ENCODE measurements at places on chromosomes 2 and 18.

GRCh38 chr2:162022290-162022945 is 51.6 kb downstream of the DPP4 start:
- no peak for DNase-seq

DNA sequence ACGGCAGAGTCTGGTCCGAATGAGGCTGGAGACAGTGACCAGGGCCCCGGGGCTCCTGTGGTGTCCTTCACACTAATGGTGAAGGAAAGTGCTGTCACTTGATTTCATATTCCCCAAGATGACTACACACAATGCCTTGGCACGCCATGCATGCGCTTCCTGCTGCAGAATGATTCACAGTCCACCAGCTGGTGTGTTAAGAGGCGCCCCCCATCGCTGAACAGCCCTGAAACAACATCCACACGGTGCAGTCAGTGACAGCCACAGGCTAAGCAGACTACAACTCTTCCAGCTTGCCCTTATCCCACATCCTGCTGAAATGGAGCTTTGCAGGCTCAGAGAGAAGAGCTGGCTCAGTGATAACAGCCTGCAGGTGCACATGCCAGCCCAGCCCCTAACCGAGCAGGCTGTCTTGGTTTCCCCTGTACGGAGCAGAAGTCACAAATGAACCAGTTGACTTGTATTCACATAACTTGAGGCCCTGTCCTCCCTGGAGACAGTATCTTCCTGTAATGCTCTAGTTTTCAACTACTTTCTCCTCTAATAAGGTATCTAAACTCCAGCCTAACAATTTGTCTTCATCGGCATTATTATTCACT is 24.3 kb upstream of the CDH20 start:
- no peak for DNase-seq

- DNase-seq: no peak
Measured at GRCh38 chr2:179861027-179861415, 391 bp downstream of the ZNF385B start.

GRCh38 chr2:199470361-199470671 is 12.6 kb upstream of the SATB2 start:
- DNase-seq: no peak

DNA sequence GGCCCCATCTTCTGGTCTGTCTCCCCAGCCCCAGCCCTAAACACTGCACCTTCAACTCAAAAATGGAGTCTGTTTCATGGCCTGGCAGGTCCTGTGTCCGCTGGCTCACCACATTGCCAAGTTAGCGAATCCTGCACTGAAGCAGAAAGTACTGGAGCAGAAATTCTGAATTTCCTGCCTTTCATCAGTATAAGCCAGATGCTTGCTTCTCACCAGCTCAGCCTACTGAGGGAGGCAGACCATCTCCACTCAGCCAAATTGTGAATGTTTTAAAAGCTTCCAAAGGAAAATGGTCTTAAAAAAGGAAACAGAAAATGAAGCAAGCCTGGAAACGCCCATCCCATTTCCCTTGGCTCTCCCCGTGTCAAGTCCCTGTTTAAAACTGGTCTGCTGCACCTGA is 157.8 kb downstream of the C1D start:
- DNase-seq: no peak

GRCh38 chr2:195477996-195478382 is 179.0 kb upstream of the SLC39A10 start:
- no peak for DNase-seq

- DNase-seq: no peak
Measured at GRCh38 chr18:28657961-28658360, 481.0 kb upstream of the CDH2 start.

- no peak for DNase-seq
Measured at GRCh38 chr2:120904830-120905234, 169.2 kb downstream of the GLI2 start.

DNA sequence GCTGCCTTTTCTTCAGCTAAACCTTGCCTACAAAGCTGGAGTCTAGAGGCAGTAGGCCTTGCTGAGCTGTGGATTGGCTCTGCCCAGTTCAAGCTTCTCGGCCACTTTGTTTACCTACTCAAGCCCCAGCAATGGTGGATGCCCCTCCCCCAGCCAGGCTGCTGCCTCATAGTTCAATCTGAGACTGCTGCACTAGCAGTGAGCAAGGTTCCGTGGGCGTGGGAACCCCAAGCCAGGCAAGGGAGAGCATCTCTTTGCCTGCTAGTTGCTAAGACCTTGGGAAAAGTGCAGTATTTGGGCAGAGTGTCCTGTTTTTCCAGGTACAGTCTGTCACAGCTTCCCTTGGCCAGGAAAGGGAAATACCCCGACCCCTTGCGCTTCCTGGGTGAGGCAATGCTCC is 68.9 kb downstream of the VAPA start:
- no peak for DNase-seq

DNA sequence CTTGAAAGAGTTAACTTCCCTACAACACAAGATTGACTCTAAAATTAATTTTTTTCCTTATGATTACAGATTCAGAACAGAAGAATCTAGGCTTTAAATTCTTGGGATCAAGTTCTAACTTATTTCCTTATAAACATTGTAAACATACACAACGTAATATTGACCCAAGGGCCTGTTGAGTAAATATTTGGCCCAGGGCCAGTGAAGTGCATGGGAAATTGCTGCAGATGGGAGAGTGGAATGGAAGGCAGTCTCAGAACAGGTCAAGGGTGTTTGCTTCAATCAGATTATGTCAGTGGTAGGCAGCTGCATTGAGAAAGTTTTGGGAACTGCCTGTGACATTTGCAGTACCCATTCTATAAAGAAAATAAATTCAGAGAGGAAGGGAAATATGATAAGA is 137.6 kb downstream of the MYO1B start:
- no peak for DNase-seq

GRCh38 chr2:24766609-24767008 is 26.6 kb downstream of the PTRHD1 start:
- DNase-seq: no peak

DNA sequence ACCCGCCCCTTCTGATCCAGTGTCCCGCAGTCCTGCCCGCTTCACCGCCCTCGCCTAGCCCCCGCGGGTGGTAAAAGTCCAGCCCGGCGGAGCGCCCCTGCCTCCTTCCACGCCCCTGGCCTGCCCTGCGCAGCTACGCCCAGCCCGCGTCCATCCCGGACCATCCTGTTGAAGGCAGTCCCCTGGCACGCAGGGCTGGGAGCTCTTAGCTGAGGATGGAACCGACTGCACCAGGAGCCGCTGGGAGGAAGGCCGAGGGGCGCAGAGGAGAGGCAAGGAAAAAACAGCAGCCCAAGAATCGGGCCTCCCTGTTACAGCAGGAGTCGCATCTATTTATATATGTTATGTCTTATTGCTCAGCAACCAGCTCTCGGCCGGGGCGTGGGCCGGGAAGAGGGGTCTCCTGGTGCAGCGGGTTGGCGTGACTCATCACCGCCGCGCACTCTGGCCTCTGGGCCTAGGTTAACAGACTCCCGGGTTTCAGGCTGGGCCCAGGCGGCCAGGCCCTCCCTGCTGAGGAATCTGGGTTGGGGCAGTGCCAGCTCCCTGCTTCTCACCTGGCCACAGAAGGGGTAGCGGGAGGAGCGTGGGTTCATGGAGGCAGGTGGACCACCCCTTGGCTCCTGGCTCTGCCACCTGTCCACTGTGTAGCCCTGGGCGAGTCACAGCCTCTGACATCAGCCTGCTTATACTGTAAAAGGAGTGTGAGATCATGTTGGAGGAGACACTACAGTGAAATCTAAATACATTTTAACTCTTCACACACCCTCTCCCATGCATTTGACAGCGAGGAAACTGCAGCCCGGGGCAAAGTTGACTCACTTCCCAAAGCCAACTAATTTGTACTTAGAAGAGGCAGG is 13.4 kb upstream of the MAP3K2 start:
- no peak for DNase-seq

DNA sequence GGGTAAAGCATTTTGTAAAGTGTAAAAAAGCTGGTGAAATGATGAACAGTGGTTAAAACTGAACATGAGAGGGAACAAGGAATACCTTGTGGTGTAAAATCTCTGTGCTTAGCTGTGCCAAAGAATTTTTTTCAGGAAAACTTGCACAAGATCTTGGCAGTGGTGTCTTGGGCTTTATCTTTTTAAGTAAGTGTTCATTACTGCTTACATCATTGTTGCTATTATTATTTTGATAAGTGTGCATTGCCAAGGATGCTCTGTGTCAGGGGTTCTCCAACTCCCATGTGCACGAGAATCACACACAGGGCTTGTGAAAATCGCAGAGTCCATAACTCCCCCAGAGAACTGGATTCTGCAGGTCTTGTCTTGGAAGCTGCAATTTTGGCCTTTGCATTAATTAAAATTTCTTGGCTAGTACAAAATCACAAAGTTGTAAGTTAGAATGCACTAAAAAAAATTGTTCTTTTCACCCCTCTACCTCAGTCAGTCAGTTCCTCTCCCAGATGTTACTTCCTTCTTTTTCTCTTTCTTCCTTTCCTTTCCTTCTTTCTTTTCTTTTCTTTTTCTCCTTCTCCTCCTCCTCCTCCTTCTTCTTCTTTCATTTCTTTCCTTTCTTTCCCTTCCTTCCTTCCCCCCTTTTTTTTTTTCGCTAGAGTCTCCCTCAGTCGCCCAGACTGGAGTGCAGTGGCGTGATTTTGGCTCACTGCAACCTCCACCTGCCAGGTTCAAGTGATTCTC is 37.8 kb downstream of the GATA6 start:
- no peak for DNase-seq

- DNase-seq: no peak
Measured at GRCh38 chr2:133526530-133527300, 41.5 kb downstream of the NCKAP5 start.

DNA sequence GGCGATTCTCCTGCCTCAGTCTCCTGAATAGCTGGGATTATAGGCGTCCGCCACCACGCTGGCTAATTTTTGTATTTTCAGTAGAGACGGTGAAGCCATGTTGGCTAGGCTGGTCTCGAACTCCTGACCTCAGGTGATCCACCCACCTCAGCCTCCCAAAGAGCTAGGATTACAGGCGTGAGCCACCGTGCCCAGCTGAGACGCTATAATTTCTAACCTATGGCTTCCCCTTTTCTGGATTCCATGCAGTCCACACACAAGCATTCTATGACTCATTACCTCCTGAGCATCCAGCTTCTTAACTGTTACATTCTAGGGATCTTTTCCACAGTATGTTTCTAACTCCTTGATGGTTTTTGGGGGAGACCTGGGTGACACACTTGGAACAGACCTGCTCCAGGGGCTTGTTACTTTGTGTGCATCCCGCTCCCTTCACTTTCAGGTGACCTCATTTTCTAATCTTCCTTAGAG is 11.8 kb upstream of the KCMF1 start:
- DNase-seq: no peak

- no peak for DNase-seq
Measured at GRCh38 chr2:134281815-134282419, 28.0 kb downstream of the MGAT5 start.

DNA sequence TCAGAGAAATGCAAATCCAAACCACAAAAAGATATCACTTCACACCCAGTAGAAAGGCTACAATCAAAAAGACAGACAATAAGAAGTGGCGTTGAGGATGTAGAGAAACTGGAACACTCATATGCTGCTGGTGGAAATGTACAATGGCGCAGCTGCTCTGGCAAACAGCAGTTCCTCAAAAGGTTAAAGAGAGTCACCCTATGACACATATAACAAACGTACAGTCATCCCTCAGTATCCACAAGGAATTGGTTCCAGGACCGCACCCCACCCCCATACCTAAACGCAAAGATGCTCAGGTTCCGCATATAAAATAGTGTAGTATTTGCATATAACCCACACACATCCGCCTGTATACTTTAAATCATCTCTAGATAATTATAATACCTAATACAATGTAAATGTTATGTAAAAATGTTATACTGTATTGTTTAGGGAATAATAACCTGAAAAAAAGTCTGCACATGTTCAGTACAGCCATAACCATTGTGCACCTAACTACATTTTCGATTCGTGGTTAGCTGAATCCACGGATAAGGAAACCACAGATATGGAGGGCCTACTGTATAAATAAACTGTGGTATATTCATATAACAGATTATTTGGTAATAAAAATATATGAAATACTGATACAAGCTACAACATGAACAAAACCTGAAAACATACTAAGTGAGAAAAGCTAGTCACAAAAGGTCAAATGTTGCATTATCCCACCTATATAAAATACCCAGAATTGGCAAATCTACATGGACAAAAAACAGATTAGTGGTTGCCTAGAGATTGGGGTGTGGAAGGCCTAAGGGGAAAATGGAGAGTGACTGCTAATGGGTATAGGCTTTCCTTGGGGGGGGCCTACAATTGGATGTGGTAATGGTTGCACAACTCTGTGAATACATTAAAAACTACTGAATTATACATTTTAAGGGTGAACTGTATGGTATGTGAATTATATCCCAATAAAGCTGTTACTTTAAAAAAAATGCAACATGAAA is 37.5 kb downstream of the UXS1 start:
- DNase-seq: no peak

DNA sequence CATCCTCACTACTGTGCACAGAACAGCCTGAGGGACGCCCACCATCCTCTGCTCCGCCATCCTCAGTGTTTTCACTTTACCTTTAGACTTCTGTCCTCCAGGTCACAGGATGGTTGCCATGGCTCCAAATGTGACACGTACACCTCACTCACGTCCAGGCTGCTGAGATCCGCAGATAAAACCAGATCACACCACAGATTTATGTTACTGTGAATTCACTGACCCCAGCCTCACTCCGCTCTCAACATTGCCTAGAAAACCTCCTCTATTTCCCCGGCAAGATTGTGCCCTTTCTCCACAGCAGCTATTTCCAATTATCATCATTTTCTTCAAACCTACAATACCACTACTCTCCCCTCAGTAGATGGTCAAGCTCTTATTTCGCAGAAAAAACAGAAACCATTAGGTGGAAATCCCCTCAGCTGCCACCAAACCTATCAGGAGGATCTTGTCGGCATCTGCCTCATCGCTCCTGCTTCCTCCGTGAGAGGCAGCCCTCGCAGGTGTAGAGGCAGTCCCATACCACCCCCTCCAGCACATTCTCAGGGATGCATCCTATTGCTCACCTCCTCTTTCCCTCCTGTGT is 49.8 kb upstream of the SLC1A4 start:
- DNase-seq: no peak

DNA sequence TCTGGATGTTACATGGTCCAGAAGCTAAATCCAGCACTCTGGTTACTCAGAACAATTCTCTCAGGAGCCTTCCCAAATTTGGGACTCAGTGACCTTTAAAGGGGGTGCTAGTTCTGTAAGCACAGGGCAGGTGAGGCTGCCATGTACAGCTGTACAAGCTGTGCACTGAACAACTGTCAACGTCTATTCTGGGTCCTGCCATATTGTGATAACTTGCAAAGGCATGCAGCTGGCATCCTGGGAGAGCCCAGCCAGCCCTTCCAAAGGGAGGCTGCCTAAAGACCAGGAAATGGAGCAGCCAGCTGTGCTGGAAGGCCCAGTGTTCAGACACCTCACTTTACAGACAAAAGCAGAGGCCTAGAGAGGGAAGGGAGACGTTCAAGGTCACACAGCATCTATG is 204.8 kb downstream of the KLHL29 start:
- DNase-seq: no peak

GRCh38 chr2:26617588-26618083 is 23.5 kb downstream of the CIB4 start:
- DNase-seq: no peak

Measured in stimulated activated CD4-positive, alpha-beta T cell treated with anti-CD3 and anti-CD28 coated beads, Interleukin-1b, Interleukin-23, amount 100 ng/mL, for 4 hours (primary cell).